Mesenchymal stem cell (in vitro differentiated cells and primary cell): ENCODE measurements at places on chromosomes 3 and 15.

DNA sequence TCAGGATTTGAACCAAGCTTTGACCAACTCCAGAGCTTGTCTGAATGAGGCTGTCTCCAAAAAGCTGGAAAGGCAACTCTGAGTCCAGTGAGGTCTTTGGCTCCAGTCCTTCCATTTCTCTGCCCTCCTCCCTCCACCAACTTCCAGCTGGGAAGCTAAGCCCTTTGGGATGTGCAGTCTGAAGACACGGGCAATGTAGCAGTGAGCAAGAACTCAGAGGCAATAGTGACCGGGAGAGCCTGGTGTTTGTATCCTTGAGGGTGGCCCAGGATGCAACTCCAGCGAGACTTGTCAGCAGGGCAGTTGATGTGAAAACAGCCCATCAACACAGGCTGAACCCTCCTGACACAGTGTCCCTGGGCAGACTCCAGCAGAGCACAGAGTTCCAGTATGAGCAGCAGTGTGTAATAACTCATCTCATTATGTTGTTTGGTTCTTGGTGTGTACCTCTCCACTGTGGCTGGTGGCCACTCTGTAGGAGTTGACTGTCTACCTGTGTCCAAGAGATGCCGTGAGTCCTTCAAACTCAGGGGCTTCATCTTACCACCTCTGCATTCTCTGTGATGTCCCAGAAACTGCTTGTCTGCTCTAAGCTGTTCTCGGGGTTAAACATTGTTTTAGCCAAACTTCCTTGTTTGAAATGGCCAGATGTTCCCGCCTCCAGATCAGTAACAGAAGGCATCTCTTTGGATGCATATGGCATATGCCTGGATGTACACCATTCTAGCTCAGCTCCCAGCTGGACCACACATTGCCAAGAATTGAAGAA lies 6.6 kb downstream of the CDCP1 start:
- peaks cover 6% of the 10 kb centered on the region for H3K36me3 ChIP-seq
- peaks cover 24% of the 10 kb centered on the region for H3K4me1 ChIP-seq
- H3K27me3 ChIP-seq, result no peaks in the 10 kb centered on the region
- peak; percentile 13 for DNase-seq
- H3K4me3 ChIP-seq, result peak overlapping the region; percentile 3

DNA sequence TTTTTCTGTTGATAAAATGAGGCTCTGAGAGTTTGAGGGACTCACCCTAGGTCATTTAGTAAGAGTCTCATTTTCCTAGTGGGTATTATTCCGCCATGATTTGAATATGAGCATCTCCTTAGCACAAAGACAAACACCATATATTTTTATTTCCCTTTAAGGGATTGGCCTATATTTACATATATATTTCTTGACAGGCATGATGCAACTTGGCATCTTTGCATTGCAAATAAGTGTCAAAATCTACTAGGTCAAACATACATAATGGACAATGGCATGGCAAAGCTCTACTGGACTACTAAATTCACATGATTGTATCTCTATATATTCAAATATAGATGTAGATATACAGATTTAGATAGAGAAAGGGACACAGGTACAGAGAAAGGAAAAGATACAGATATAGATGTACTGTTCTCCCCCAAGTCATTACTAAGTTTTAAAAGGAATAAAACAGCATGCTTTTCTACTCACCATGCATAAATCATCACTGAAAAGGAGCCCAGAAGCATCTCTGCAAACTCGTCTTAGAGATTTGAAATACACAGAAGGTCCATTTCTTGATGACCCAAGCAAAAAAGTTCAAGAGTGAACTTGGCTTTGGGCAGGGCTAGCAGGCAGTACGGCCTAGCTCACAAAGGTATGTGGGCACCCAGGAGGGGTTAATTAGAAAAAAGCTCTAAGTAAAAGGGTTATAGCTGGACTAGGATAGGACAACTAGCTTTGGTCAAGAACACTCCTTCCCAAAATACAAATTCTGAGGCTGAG lies 495.8 kb downstream of the NTRK3 start:
- H3K4me3 ChIP-seq, result no peak overlapping the region
- no peaks in the 10 kb centered on the region for H3K27me3 ChIP-seq
- no peak overlapping the region for H3K27ac ChIP-seq

GRCh38 chr3:16583551-16583950 lies 21.7 kb downstream of the DAZL start:
- H3K27me3 ChIP-seq, result no peaks in the 10 kb centered on the region
- no peaks in the 10 kb centered on the region for H3K4me1 ChIP-seq
- no peak overlapping the region for H3K4me3 ChIP-seq
- H3K27ac ChIP-seq, result no peak overlapping the region
- DNase-seq, result no peak

DNA sequence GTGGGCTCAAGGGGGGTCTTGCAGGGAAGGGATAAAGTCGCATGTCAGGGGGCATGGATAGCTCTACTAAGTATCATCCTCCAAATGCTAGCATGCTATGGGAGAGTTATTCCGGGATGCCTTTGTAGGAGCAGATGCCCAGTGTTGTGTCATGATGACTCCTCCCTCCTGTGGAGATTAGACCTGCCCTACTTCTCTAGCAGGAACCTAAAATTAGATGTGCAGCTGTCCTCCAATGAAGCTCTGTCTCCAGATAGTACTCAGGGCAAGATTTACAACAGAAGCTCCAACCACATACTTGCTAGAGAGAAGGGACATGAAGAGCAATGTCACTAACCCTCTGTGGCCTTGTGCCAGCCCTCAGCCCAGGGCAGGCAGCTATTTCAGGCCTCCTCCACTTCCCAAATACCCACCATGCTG lies 82.5 kb downstream of the AGBL1 start:
- H3K4me3 ChIP-seq, result no peak overlapping the region
- no peak for DNase-seq
- no peaks in the 10 kb centered on the region for H3K36me3 ChIP-seq
- no peak overlapping the region for H3K27ac ChIP-seq
- H3K4me1 ChIP-seq, result no peaks in the 10 kb centered on the region
- no peaks in the 10 kb centered on the region for H3K27me3 ChIP-seq

DNA sequence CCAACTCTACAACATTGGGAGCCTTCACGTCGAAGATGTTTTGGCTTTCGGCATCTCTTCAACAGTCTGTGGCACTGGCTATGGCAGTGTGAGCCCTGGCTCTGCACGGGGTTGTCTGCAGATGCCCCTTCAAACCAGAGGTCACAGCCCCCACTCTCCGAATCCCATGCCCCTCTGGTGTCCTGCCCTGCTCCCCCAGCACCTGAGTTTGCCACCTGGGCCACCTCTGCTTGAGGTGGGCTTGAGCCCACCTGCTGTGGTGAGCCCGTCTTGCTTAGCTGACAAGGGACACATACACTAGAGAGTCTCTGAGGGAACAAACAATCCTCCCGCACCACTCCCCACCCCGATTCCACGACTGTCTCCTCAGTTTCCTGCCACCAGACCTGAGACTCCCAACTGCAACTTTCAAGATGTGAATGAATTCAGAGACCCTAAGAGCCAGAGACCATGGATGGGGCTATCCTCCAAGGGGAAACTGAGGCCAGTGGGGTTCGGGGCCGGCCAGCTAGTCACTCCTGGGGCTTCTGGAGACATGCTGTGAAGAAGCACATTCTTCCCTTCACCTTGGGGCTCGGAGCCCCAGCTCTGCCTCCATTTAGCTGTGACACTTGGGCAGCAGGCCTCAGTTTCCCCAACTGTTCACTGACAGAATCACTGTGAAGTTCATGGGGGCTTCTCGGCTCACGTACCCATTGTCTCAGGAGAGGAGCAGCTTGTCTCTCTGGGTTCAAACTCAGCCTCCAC lies 44.6 kb downstream of the TPRA1 start:
- H3K4me3 ChIP-seq, result no peak overlapping the region
- peaks cover 35% of the 10 kb centered on the region for H3K27me3 ChIP-seq
- no peak for DNase-seq
- H3K27ac ChIP-seq, result no peak overlapping the region
- H3K4me1 ChIP-seq, result peaks cover 10% of the 10 kb centered on the region
- H3K36me3 ChIP-seq, result no peaks in the 10 kb centered on the region

GRCh38 chr3:197830308-197830966 lies 39.4 kb downstream of the LRCH3 start:
- no peaks in the 10 kb centered on the region for H3K4me1 ChIP-seq
- H3K27ac ChIP-seq, result no peak overlapping the region
- H3K27me3 ChIP-seq, result no peaks in the 10 kb centered on the region
- no peak overlapping the region for H3K4me3 ChIP-seq
- H3K36me3 ChIP-seq, result peaks cover 23% of the 10 kb centered on the region

- no peaks in the 10 kb centered on the region for H3K27me3 ChIP-seq
- H3K27ac ChIP-seq, result peak overlapping the region; percentile 22
- H3K36me3 ChIP-seq, result peaks cover 43% of the 10 kb centered on the region
- H3K4me1 ChIP-seq, result peaks cover 6% of the 10 kb centered on the region
- DNase-seq, result peak; percentile 37
These were observed 429 bp downstream of the PARP9 start for GRCh38 chr3:122563717-122564025.

- DNase-seq, result no peak
- H3K27ac ChIP-seq, result no peak overlapping the region
- no peak overlapping the region for H3K4me3 ChIP-seq
- H3K4me1 ChIP-seq, result no peaks in the 10 kb centered on the region
These were observed 150.1 kb downstream of the MEX3B start for GRCh38 chr15:81895723-81896122.

DNA sequence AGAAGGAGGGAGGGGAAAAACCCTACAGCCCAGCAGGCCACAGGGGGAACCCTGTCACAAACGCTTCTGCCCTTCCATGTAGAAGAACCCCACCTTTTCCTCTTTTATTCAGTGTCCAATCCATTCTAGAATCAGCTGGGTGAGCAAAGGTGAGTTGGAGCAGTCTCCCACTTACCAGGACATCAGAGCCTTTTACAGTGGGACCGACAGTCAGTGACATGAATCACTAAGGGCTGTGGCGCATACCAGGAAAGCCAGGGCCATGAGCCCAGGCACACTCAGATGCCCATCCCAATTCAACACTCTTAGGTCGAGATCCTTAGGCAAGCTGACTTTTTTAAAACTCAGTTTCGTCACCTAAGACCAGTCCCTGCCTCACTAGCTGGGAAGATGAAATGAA lies 146.1 kb downstream of the AQP9 start:
- no peaks in the 10 kb centered on the region for H3K36me3 ChIP-seq
- DNase-seq, result no peak
- no peaks in the 10 kb centered on the region for H3K27me3 ChIP-seq

DNA sequence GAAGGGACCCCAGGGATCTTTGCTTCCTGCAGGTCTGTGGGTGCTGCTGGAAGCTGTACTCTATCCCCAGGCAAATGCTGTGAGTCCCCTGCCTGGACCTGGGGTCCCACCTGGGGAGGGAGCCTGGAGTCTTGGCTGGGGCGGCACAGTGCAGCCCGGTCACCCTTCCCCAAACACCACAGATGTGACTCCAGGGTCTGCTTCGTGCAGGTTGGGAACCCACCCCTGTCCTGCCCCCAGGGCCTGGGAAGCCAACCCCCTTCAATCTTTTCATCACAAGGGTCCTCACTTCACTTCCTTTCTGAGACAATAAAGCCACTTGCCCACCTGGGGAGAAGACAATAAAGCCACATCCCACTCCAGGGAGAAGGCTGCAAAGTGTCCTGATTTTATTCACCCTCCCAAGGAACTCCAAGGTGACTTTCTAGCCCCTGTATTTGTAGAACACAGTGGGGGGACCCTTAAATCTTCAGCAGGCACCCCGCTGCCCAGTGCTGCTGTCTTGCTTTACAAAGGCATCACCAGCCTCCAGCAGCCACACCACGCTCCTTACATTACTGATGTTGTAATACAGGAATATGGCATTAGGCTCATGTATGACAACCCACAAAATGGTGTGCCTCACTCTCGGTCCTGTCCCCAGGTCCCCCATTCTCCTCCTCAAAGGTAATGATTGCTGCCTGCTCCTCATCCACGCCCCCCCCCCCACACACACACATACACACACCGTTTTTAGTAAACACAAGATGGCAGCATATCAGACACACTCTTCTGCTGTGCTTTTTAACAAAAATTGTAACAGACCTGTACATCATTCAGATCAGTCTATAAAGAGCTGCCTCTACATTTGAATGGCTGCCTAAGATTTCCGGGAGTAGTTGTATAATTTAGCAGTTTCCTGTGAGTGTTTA lies 9.9 kb downstream of the C3orf22 start:
- H3K36me3 ChIP-seq, result no peaks in the 10 kb centered on the region
- H3K4me1 ChIP-seq, result no peaks in the 10 kb centered on the region
- peaks cover 56% of the 10 kb centered on the region for H3K27me3 ChIP-seq
- no peak for DNase-seq
- no peak overlapping the region for H3K27ac ChIP-seq

GRCh38 chr15:29731865-29732264 lies 90.4 kb downstream of the TJP1 start:
- no peaks in the 10 kb centered on the region for H3K4me1 ChIP-seq
- H3K27ac ChIP-seq, result no peak overlapping the region
- no peak for DNase-seq
- H3K4me3 ChIP-seq, result no peak overlapping the region
- H3K27me3 ChIP-seq, result no peaks in the 10 kb centered on the region

- H3K27me3 ChIP-seq, result no peaks in the 10 kb centered on the region
- H3K4me1 ChIP-seq, result peaks cover 3% of the 10 kb centered on the region
- no peaks in the 10 kb centered on the region for H3K36me3 ChIP-seq
- DNase-seq, result no peak
These were observed 46.2 kb downstream of the ZNF385D start for GRCh38 chr3:21704796-21705195.

DNA sequence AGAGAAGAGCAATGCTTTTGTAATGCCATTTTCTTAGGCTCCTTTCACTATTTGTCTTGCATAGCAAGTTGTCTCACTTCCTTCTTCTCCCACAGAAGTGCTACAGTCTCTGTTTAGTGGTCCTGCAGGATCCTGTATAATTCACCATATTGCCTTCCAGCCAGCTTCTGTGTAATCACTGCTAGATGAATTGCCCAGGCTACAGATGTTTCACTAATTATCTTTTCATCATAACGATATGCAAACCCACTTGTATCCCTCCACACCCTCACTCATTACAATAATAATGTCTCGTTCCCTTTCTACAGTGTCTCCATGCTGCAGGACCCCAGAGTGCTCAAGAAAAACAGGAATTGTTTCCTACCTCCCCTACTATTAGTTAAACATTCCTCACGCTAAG lies 402.9 kb downstream of the TBL1XR1 start:
- H3K27ac ChIP-seq, result no peak overlapping the region
- no peaks in the 10 kb centered on the region for H3K36me3 ChIP-seq
- H3K27me3 ChIP-seq, result no peaks in the 10 kb centered on the region
- H3K4me1 ChIP-seq, result no peaks in the 10 kb centered on the region
- no peak for DNase-seq

DNA sequence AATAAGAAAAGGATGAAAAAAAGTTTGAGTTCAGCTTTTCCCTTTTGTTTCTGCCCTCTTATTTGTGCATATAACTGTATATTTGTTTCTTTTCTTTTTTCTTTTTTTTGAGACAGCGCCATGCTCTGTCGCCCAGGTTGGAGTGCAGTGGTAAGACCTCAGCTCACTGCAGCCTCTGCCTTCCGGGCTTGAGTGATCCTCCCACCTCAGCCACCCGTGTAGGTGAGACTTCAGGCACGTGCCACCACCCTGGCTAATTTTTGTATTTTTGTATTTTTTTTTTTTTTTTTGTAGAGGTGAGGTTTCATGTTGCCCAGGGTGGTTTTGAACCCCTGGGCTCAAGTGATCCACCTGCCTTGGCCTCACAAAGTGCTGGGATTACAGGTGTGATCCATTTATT lies 31.4 kb downstream of the RNF111 start:
- H3K27me3 ChIP-seq, result no peaks in the 10 kb centered on the region
- H3K4me1 ChIP-seq, result peaks cover 8% of the 10 kb centered on the region
- H3K27ac ChIP-seq, result no peak overlapping the region
- no peak overlapping the region for H3K4me3 ChIP-seq
